Progenitor cell of endocrine pancreas (in vitro differentiated cells): ENCODE measurements at places on chromosomes 2 and 18.

GRCh38 chr18:906416-907114 is 1.9 kb downstream of the ADCYAP1 start:
- H3K4me1 ChIP-seq: peaks cover 5% of the 10 kb centered on the region
- H3K27me3 ChIP-seq: peaks cover 88% of the 10 kb centered on the region
- H3K36me3 ChIP-seq: no peaks in the 10 kb centered on the region
- H3K4me3 ChIP-seq: peak overlapping the region; percentile 57

- no peaks in the 10 kb centered on the region for H3K27me3 ChIP-seq
- H3K36me3 ChIP-seq: peaks cover 1% of the 10 kb centered on the region
- no peak overlapping the region for H3K4me3 ChIP-seq
- DNase-seq: no peak
Measured at GRCh38 chr18:4412286-4412685, 42.8 kb downstream of the DLGAP1 start.

DNA sequence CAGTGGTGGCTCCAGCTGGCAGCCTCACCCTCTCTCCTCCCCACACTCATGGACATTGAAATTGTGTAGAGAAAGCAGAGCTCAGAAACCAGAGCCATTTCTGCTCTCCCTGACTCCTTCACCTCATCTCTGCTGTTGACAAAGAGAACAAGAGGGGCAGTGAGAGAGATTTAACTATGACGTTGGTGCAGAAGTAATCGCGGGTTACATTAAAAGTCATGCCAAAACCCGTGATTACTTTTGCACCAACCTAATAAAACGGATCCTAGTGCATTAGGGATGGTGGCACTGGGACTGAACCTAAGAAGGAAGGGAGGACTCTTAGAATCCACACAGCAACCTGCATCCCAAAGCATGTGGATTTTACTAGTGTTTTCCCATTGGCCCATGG is 113.3 kb upstream of the CDC42EP3 start:
- no peak for DNase-seq
- peaks cover 6% of the 10 kb centered on the region for H3K36me3 ChIP-seq
- no peak overlapping the region for H3K4me3 ChIP-seq
- H3K27ac ChIP-seq: no peak overlapping the region
- peaks cover 8% of the 10 kb centered on the region for H3K4me1 ChIP-seq
- no peaks in the 10 kb centered on the region for H3K27me3 ChIP-seq

- DNase-seq: no peak
- H3K4me3 ChIP-seq: no peak overlapping the region
- no peaks in the 10 kb centered on the region for H3K36me3 ChIP-seq
- no peaks in the 10 kb centered on the region for H3K4me1 ChIP-seq
- peaks cover 27% of the 10 kb centered on the region for H3K27me3 ChIP-seq
Measured at GRCh38 chr2:100141906-100142305, 484 bp downstream of the AFF3 start.

GRCh38 chr2:29245742-29246382 is 130.6 kb downstream of the CLIP4 start:
- no peak for DNase-seq
- peaks cover 10% of the 10 kb centered on the region for H3K27me3 ChIP-seq
- no peaks in the 10 kb centered on the region for H3K4me1 ChIP-seq
- no peaks in the 10 kb centered on the region for H3K36me3 ChIP-seq

- no peak within 1 kb of the TSS for H3K27ac ChIP-seq
- no peaks in the 10 kb centered on the region for H3K36me3 ChIP-seq
- H3K4me3 ChIP-seq: no peak within 1 kb of the TSS
- peaks cover 6% of the 10 kb centered on the region for H3K4me1 ChIP-seq
Measured at GRCh38 chr2:27078267-27079194, at the start of gene EMILIN1. Gene EMILIN1, plus strand, starts transcription at chr2:27078615. Its CDS starts 451 bp downstream, at chr2:27079066.

DNA sequence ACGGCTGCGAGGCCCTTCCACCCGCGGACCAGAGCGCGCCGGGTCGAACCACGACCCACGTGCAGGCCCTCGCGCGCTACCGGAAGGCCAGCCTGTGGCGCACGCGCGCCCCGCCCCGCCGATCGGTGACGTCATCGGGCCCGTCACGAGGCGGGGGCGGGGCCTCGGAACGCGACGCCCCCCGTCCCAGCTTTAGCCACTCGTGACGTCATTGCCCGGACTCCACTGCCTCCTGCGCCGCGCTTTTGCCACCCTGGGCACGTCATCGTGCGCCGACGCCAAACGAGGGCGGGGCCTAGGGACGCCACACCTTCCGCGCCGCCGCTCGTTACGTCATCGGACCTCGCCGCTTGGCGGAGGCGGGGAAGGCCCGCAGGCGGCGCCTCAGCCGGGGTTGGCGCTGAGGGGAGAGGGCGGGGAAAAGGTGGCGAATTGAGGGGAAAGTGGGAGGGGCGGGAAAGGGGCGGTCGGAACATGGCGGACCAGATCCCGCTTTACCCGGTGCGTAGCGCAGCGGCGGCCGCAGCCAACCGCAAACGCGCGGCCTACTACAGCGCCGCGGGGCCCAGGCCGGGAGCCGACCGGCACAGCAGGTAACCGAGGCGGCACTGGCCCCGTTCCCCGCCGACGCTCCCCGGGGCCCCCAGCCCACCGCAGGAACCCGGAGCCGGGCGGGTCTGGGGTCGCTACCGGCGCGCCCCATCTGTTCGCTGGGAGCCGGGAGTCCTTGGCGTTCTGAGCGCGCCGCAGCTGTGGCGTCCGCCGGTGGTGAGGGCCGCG is at the start of gene ATP9B:
TSS of gene ATP9B (plus strand) at position 458 of the 780 bp plus-strand sequence. CDS start at position 475, 17 bp downstream.
- peak within 1 kb of the TSS; percentile 88 for H3K4me3 ChIP-seq
- H3K27me3 ChIP-seq: peaks cover 23% of the 10 kb centered on the region
- H3K36me3 ChIP-seq: peaks cover 24% of the 10 kb centered on the region

- H3K27ac ChIP-seq: no peak overlapping the region
- no peaks in the 10 kb centered on the region for H3K36me3 ChIP-seq
- peaks cover 2% of the 10 kb centered on the region for H3K4me1 ChIP-seq
- DNase-seq: no peak
- H3K4me3 ChIP-seq: no peak overlapping the region
Measured at GRCh38 chr2:216348756-216349308, 23.5 kb downstream of the MARCHF4 start.

- H3K27me3 ChIP-seq: no peaks in the 10 kb centered on the region
- H3K4me1 ChIP-seq: no peaks in the 10 kb centered on the region
- peaks cover 30% of the 10 kb centered on the region for H3K36me3 ChIP-seq
Measured at GRCh38 chr2:127995725-127996124, 32.1 kb downstream of the SAP130 start.

- DNase-seq: no peak
- no peak overlapping the region for H3K27ac ChIP-seq
- H3K27me3 ChIP-seq: peaks cover 3% of the 10 kb centered on the region
Measured at GRCh38 chr2:238132463-238133450, 5.7 kb upstream of the KLHL30 start.

DNA sequence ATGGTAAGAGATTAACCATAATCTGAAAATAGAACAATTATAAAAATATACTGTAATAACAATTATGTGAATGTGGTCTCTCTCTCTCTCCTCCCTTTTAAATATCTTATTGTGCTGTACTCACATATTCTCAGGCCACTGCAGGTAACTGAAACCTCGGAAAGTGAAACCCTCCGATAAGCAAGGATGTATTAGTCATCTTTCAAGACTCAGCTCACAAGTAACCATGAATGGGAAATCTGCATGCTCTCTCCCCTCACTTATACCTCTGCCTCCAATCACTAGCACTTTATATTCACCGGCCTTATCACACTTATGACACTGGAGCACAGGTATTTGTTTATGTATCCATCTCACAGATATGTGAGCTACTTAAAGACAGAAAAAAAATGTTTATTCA is 139.7 kb downstream of the LRP2 start:
- H3K4me3 ChIP-seq: no peak overlapping the region
- no peak overlapping the region for H3K27ac ChIP-seq
- H3K27me3 ChIP-seq: no peaks in the 10 kb centered on the region
- peaks cover 13% of the 10 kb centered on the region for H3K4me1 ChIP-seq
- peaks cover 13% of the 10 kb centered on the region for H3K36me3 ChIP-seq

- H3K27ac ChIP-seq: peak overlapping the region; percentile 53
- no peak for DNase-seq
- peaks cover 17% of the 10 kb centered on the region for H3K27me3 ChIP-seq
- H3K36me3 ChIP-seq: peaks cover 6% of the 10 kb centered on the region
- H3K4me1 ChIP-seq: peaks cover 12% of the 10 kb centered on the region
Measured at GRCh38 chr2:148877403-148877740, 2.3 kb downstream of the KIF5C start.

DNA sequence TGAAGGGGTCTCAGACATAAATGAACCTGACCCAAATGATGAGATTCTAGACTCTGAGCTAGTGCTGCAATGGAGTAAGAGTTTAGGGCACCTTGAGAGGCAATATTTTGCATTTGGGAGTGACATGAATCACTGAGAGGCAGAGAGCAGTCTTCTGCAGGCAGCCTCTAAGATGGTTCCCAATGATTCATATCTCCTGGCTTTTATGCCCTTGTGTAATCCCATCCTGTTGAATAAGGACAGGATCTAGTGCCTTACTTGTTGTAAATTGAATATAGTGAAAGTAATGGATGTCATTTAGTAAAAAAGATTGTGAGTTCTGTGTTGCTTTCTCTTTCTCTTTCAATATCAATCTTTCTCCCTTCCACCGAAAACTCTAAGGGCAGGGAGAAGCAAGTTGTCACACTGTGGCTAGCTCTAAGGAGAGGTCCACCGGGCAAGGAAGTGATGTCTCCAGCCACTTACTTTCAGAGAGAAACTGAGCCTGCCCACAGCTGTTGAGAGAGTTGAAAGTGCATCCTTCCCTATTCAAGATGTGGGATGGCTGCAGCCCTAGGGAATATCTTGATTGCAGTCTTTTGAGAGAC is 144.7 kb downstream of the TRIB2 start:
- no peaks in the 10 kb centered on the region for H3K4me1 ChIP-seq
- H3K27me3 ChIP-seq: no peaks in the 10 kb centered on the region
- no peak overlapping the region for H3K4me3 ChIP-seq
- no peak for DNase-seq
- no peak overlapping the region for H3K27ac ChIP-seq

- no peak for DNase-seq
- peaks cover 27% of the 10 kb centered on the region for H3K27me3 ChIP-seq
- no peaks in the 10 kb centered on the region for H3K4me1 ChIP-seq
- H3K27ac ChIP-seq: no peak overlapping the region
- no peaks in the 10 kb centered on the region for H3K36me3 ChIP-seq
Measured at GRCh38 chr2:157592948-157593347, 35.7 kb downstream of the ACVR1C start.

DNA sequence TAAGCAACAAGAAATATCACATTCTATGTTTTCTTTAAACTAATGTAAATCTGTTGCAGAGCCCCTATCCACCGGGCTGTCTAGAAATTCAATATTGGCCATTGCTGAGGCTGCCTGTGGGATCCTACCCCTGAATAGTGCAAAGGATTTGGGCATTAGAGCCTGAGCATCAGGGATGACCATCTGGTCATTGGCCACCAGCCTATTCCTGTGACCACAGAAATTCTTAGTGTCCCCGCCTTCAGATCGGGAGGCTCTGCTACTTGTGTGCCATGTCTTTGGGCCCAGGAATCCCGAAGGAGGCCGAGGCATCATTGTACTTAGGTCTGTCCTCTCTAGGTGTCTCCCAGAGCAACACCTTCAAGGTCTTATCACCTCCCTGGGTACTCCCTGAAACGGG is 73.8 kb downstream of the HRH4 start:
- no peak overlapping the region for H3K4me3 ChIP-seq
- H3K27ac ChIP-seq: no peak overlapping the region
- no peak for DNase-seq
- no peaks in the 10 kb centered on the region for H3K36me3 ChIP-seq
- peaks cover 22% of the 10 kb centered on the region for H3K4me1 ChIP-seq

- no peaks in the 10 kb centered on the region for H3K36me3 ChIP-seq
- peaks cover 5% of the 10 kb centered on the region for H3K4me1 ChIP-seq
- H3K4me3 ChIP-seq: no peak overlapping the region
- no peak for DNase-seq
- no peaks in the 10 kb centered on the region for H3K27me3 ChIP-seq
Measured at GRCh38 chr2:14535156-14535555, 97.4 kb upstream of the LRATD1 start.

DNA sequence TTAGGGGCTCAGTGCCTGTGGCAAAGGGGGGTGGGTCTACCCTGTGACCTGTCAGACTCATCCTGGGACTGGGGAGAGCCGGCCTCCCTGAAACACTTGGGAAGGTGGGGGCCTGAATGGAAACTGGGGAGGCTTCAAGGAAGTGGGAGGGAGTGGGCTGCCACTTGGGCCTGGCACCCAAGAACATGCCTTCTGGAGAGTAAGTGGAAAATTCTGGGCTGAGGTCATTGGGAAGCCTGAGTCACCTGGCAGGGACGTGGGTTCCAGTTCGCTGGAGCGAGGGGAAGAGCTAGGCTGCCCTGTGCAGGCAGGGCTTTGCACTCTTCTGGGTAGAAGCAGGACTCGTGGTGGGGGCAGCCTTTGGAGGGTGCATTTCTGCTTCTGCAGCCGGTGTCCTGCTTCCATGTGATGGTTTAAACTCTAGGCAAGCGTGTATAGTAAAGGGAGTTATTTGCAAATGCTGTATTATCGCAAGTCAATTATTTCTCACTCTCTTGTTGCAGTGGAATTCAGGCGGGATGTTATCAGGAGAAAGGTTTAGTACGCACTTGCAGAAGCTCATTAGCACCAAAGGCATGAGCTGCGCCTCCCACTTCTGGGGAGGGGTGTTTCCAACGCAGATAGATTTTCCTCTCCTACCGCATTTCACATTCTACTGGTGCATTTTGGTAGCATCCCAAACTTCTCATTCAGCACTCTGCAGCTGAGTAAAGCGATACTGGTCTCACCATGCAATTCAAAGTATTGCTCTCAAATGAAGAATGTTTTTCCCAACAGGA is 3.8 kb downstream of the LRRFIP1 start:
- DNase-seq: no peak
- peaks cover 21% of the 10 kb centered on the region for H3K36me3 ChIP-seq

- H3K27ac ChIP-seq: no peak overlapping the region
- H3K4me3 ChIP-seq: no peak overlapping the region
- H3K36me3 ChIP-seq: no peaks in the 10 kb centered on the region
- peaks cover 20% of the 10 kb centered on the region for H3K4me1 ChIP-seq
- no peak for DNase-seq
Measured at GRCh38 chr2:234444893-234445292, 52.0 kb downstream of the ARL4C start.

- no peak overlapping the region for H3K4me3 ChIP-seq
- H3K27me3 ChIP-seq: no peaks in the 10 kb centered on the region
- H3K36me3 ChIP-seq: no peaks in the 10 kb centered on the region
- peaks cover 6% of the 10 kb centered on the region for H3K4me1 ChIP-seq
- no peak for DNase-seq
Measured at GRCh38 chr2:220504938-220505503, 877.6 kb downstream of the SLC4A3 start.

- H3K36me3 ChIP-seq: no peaks in the 10 kb centered on the region
- no peaks in the 10 kb centered on the region for H3K4me1 ChIP-seq
- H3K27me3 ChIP-seq: peaks cover 3% of the 10 kb centered on the region
- no peak for DNase-seq
- no peak overlapping the region for H3K4me3 ChIP-seq
Measured at GRCh38 chr2:56754066-56754615, 570.4 kb downstream of the CCDC85A start.

- H3K4me1 ChIP-seq: no peaks in the 10 kb centered on the region
- H3K27ac ChIP-seq: no peak within 1 kb of the TSS
- DNase-seq: peak; percentile 56
- H3K4me3 ChIP-seq: peak within 1 kb of the TSS; percentile 57
- H3K36me3 ChIP-seq: no peaks in the 10 kb centered on the region
- H3K27me3 ChIP-seq: peaks cover 38% of the 10 kb centered on the region
Measured at GRCh38 chr2:223601932-223602666, at the start of gene SCG2. Gene SCG2, minus strand, starts transcription at chr2:223602361. Its CDS starts 3,079 bp downstream, at chr2:223599282.

- H3K4me1 ChIP-seq: peaks cover 18% of the 10 kb centered on the region
- H3K36me3 ChIP-seq: peaks cover 1% of the 10 kb centered on the region
- no peak overlapping the region for H3K4me3 ChIP-seq
- no peaks in the 10 kb centered on the region for H3K27me3 ChIP-seq
- H3K27ac ChIP-seq: no peak overlapping the region
Measured at GRCh38 chr2:134469516-134470115, 215.7 kb downstream of the MGAT5 start.

GRCh38 chr2:166485558-166486178 is 8.4 kb downstream of the SCN7A start:
- no peaks in the 10 kb centered on the region for H3K36me3 ChIP-seq
- peaks cover 7% of the 10 kb centered on the region for H3K4me1 ChIP-seq
- H3K27me3 ChIP-seq: peaks cover 27% of the 10 kb centered on the region
- no peak overlapping the region for H3K4me3 ChIP-seq
- DNase-seq: no peak
